Bronchus fibroblast of lung (primary cell): ENCODE measurements at places on chromosomes 12 and 14. TPM values are rescaled to one million over a fixed set of nuclear protein-coding genes. Genes with fewer than 3 reads are reported as not detected.

TPPP2 gene
- not detected in 2 replicates for total RNA-seq

NR2C1 gene
- total RNA-seq = 17.1 and 20.5 TPM in 2 replicates

PTPRQ gene
- 0.59 and 1.3 TPM in 2 replicates for total RNA-seq

DBX2 gene
- total RNA-seq = not detected in 2 replicates

KLHL33 gene
- total RNA-seq = 0.30 and 0.50 TPM in 2 replicates

RIMBP2 gene
- not detected in 2 replicates for total RNA-seq

CTSG gene
- total RNA-seq = not detected in 2 replicates

ANKS1B gene
- not detected in 2 replicates for total RNA-seq

GZMB gene
- not detected in 2 replicates for total RNA-seq
